B cell (primary cell): ENCODE measurements at places on chromosomes 13 and 19. TPM values are rescaled to one million over a fixed set of nuclear protein-coding genes. Genes with fewer than 3 reads are reported as not detected.

- H3K4me1 ChIP-seq = peaks cover 42% of the 10 kb centered on the region
- no peaks in the 10 kb centered on the region for H3K36me3 ChIP-seq
- peaks cover 15% of the 10 kb centered on the region for H3K27me3 ChIP-seq
- H3K4me3 ChIP-seq = peak overlapping the region; percentile 37
Observed at GRCh38 chr19:1239796-1240737, 1.5 kb upstream of the ATP5F1D start.

GPR183 gene
- 240 and 256 TPM in 2 replicates for total RNA-seq

C5AR1 gene
- total RNA-seq = 1.9 and 4.9 TPM in 2 replicates

- no peak overlapping the region for H3K27ac ChIP-seq
- DNase-seq = no peak
- no peaks in the 10 kb centered on the region for H3K27me3 ChIP-seq
- H3K4me3 ChIP-seq = no peak overlapping the region
Observed at GRCh38 chr13:95628488-95628887, 16.0 kb downstream of the DZIP1 start.

- H3K4me3 ChIP-seq = no peak overlapping the region
- no peaks in the 10 kb centered on the region for H3K27me3 ChIP-seq
- peaks cover 9% of the 10 kb centered on the region for H3K36me3 ChIP-seq
- DNase-seq = no peak
- no peaks in the 10 kb centered on the region for H3K4me1 ChIP-seq
Observed at GRCh38 chr19:34393031-34393430, 11.2 kb upstream of the PDCD2L start.

DNA sequence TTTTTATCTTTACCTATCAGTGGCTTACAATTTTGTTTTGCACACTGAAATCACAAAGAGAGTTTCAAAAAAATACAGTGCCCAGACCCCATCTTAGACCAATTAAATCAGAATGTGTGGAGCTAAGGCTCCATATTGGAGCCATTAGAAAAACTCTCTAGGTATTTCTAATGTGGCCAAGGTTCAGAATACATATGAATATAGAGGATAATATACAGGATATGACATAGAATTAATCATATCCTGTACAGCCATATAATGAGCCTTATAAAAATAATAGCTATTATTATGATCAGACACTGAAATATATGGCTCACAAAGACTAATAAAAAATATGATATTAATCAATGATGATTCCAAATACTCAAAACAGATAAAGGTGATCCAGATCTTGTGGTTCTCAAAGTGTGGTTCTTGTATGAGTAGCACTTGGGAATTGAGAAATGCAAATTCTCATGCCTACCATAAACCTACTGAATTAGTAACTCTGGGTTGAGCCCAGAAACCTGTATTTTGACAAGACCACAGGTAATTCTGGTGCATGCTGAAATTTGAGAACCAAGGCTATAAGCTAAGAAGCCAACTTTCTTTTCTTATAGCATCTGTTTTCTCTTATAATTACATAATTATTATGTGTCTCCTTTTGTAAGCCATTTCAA lies 408.0 kb downstream of the DIAPH3 start:
- no peak for DNase-seq
- H3K27me3 ChIP-seq = no peaks in the 10 kb centered on the region
- H3K4me1 ChIP-seq = no peaks in the 10 kb centered on the region
- H3K27ac ChIP-seq = no peak overlapping the region
- no peaks in the 10 kb centered on the region for H3K36me3 ChIP-seq
- no peak overlapping the region for H3K4me3 ChIP-seq

ACER1 gene
- not detected in 2 replicates for total RNA-seq

DNA sequence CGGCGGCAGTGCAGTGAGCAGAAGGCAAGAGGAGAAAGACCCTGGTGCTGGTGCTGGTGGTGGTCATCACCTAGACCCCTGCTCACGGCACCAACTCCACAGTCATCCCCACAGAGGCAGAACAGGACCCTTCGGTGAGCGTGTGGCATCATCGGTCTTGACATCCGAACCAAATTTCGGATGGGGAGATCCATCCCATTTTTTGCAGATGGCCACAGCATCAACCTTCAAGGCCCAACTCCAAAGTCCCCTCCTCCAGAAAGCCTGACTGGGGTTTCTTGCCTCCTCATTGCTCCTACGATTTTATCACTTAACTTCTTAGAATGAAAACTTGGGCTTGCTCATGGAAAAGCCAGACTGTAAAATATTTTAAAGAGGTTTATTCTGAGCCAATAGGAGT lies 8.7 kb upstream of the KLK12 start:
- H3K4me3 ChIP-seq = no peak overlapping the region
- no peaks in the 10 kb centered on the region for H3K36me3 ChIP-seq
- no peak for DNase-seq

DNA sequence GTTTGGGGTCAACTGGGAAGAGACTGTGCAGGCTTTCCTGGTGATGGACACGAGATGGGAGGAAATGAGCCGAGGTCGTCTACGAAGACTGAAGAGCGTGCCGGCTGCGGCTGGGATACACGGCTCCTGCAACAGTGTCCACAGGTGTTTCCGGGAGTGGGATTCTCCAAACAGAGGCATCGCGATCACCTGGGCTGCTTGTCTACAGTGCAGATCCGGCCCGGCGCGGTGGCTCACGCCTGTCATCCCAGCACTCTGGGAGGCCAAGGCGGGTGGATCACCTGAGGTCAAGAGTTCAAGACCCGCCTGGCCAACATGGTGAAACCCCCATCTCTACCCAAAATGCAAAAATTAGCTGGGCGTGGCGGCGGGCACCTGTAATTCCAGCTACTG lies 11.6 kb upstream of the SLC39A3 start:
- no peak for DNase-seq
- peaks cover 18% of the 10 kb centered on the region for H3K4me1 ChIP-seq

DNA sequence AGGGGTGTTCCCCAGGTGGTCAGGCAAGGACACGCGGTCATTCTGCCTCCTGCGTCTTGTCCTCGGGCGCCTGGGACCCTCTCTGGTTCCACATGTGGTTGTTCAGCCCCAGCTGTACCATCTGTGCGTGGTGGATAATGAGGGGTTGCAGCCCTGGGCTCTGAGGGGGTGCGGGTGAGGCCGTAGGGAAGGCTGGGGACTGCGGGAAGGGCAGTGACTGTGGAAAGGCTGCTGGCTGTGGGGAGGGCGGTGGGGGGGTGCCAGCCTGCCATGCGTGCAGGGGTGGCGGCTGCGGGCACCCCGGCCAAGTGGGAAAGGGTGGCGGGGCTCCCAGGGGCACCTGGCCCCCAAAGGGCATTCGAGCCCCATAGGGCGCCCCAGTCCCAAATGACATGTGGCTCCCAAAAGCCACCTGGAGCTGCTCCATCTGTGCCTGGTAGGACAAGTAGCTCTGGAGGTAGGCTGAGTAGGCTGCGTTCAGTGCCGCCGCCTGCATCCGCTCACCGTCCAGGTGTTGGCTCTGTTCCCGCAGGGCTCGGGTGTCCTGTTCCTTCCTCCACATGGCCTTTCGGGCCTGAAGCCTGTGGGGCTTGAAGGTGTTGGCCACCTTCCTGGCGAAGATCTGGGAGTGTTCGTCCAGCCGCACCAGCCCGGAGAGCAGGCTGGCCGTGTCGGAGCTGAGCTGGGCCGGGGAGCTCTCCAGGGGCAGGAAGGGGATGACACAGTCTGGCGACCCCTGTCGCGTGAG lies 15.1 kb downstream of the TICAM1 start:
- H3K27ac ChIP-seq = peak overlapping the region; percentile 3
- no peak overlapping the region for H3K4me3 ChIP-seq
- H3K4me1 ChIP-seq = peaks cover 8% of the 10 kb centered on the region
- no peak for DNase-seq
- peaks cover 19% of the 10 kb centered on the region for H3K36me3 ChIP-seq
- no peaks in the 10 kb centered on the region for H3K27me3 ChIP-seq

GRCh38 chr19:35644987-35645679 lies 3.0 kb upstream of the COX6B1 start:
- DNase-seq = peak; percentile 74
- no peaks in the 10 kb centered on the region for H3K27me3 ChIP-seq
- peak overlapping the region; percentile 73 for H3K4me3 ChIP-seq

CBLC gene
- total RNA-seq = not detected in 2 replicates

CERS1 gene
- not detected in 2 replicates for total RNA-seq
